ENCODE measurements at places on chromosomes 3 and 15.

- DNase-seq: no peak
These were observed 228.4 kb downstream of the TLE3 start for GRCh38 chr15:69869291-69869690.

GRCh38 chr3:134827213-134827612, 32.2 kb downstream of the EPHB1 start:
- no peak for DNase-seq

DNA sequence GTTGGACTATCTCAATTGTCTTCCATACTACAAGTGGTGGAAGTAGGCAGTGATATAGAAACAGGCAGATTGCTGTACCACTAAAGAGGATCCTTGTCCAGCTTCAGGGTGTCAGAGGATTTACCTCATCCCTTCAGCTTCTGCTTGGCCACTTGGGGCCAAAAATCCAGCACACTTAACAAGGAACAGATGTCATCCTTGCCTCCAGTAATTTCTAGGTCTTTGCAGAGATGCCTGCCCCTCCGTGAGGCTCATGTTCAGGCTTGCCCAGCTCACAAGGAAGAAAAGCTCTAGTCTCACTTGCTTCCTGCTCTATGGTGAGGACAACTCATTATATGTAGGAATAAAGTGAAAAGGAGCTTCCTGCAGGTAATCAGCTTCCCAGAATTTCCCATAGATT, 510.3 kb downstream of the EPHA3 start:
- DNase-seq: no peak

DNA sequence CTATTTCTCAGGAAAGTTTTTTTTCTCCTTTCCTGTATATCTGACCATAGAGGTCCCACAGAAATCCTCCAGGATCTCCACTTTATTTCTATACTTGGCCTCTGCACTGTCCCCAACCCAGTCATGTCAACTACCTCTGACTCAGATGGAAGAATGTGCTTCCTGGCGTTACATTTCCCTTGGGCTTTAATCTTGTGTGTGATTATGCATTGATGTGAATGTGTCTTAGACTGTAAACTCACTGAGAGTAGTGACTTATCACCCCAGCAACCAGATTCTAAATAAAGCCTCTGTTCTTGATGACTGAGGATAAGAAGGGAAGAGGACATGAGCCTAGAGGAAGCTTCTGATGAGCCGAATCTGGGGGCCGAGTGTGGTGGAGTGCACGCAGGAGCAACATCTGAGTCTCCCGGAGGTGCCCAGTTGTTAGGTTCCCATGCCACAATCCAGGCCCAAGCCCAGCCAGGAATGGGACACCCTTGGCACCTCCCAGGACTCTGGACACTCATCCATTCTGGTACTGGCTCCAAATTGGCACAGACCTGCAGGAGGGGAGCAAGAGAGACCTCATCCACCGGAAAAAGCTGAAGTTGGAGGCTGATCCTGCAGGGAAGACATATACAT, 32.1 kb upstream of the HEG1 start:
- DNase-seq: no peak

- DNase-seq: no peak
These were observed 438.2 kb upstream of the ARRDC4 start for GRCh38 chr15:97522347-97522746.

- no peak for DNase-seq
These were observed 34.3 kb downstream of the IL20RB start for GRCh38 chr3:136992115-136992514.

DNA sequence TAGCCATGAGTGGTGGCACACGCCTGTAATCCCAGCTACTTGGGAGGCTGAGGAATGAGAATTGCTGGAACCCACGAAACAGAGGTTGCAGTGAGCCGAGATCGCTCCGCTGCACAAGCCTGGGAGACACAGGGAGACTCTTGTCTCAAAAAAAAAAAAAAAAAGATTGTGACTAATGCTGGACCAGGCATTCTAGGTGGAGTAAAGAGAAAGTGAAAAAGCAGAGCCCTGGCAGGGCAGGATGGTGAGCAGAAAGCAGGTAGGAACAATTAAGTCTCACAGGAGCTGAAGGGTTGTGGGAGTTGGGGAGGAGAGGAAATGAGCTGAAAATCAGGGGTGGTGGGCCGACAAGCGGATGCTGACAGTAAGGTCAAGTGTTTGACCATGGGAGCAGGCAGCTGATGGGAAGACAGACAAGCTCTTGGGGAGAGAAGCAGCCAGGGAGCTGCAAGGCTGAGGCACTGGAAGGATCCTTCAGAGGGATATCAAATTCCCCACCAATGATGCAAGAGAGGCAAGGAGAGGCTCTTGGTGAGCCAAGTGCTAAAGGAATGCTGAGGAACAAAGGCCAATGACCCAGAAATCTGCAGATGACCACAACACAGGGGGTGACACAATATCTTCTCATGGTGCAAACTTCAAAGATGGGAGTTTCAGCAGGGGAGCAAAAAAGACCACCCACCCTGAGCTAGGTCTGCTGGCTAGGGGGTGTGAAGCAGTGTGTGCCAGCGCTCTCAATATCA, 251.1 kb downstream of the ULK4 start:
- no peak for DNase-seq

DNA sequence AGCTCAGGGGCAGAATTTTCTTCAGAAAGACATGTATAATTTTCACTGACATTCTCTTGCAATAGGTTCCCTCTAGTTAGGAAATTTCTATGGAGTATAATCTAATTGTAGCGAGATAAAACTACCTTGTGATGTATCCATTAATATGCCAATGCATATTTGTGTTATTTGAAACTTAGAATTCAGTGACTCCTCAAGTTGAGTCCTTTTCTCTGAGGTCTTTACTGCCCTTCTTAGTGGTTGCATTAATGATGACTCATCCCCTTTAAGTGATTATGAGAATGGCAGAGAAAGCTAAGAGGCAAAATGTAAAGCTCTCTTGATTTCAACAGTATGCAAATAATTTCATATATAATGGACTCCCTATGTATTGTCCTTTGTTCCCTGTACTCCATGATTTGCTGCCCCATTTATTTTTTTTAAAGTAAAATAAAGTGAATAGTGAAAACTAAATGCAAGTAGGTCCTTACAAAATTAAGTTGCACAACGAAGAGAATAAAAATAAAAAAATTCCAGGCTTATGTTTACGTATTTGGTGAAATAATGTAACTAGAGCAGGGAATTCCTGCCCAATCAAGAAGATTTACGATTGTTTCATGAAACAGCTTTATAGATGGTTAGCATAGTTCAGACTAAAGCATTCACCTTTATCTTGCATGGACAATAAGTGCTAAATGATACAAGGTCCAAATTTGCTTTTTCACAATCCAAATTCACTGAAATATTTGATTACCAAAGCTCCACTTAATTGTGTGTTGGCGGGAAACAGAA, 78.1 kb downstream of the ZPLD1 start:
- DNase-seq: no peak

DNA sequence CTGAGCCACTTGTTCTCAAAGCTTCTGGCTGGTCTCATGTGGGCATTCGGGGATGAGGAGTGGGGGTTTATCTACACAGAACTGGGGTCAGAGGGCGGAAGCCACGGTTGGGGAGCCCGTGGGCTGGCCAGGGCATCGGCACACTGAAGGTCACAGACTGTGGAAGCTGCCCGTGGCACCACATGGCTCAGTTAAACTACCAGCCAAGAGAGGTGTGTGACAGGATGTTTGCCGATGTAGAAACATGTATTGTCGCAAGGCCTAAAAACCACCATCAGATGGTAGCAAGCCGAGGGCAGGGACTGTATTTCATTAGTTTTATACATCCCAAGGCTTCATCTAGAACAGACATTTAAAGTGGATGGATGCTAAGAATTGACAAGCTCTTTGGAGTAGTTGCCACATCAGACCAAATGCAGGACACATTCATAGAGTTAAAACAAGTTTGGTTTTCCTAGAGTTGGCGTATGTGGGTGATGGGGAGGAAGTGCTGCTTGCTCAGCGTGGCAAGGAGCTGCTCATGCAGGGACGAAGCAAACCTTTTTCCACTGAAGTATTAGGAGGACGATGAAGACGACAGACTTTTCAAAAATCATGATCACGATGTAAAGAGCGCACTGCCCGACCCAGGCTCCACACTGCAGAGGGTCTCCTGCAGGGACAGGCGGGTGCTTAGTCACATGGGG, 9.6 kb upstream of the MUSTN1 start:
- DNase-seq: no peak
